Breast epithelium (tissue), 4 donors: ENCODE measurements at places on chromosomes 1 and 21.

GRCh38 chr1:44947774-44948311 is 38.6 kb downstream of the EIF2B3 start:
- DNase-seq = no peak

DNA sequence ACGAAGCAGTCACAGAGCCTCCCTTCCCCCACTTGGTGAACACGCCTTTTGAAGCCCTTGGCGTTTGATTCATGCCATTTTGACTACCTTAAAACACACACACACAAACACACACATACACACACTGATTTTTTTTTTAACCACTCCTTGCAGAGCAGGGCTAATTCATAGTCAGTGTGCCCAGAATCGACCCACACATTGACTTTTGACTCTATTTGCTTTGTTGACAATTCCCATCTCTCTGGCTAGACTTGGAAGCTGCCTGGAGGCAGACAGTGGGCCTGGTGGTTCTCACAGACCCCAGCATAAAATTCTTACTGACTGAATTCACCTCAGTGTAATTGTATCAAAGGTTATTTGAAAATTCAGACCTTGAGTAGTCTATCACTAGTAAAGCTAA is 30.3 kb downstream of the CAPN8 start:
- DNase-seq = no peak

DNA sequence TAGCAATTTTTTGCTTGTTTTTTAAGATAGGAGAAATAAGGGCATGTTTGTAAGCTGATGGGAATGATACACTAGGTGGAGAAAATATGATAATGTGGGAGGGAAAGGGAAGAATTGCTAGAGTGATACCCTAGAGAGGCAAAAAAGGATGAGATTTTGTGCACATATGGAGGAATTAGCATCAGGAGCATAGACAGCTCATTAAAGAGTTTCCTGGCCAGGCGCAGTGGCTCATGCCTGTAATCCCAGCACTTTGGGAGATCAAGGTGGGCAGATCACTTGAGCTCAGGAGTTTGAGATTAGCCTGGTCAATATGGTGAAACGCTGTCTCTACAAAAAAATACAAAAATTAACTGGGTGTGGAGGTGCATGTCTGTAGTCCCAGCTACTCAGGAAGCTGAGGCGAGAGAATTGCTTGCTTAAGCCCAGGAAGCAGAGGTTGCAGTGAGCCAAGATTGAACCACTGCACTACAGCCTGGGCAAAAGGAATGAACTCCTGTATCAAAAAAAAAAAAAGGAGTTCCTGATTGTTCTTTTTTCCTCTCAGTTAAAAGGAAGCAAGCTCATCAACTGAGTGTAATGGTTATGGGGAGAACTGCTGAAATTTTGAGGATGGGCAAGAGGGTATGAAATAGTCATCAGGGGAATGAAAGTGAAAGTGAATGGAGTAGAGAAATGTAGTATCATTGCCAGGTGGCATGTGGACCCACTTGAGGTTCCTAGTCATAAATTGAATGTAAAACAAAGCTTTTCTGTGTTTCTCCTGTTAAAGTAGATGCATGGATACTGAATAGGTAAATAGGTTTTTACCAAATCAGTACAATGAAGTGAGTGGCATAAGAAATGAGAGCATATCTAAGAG is 35.5 kb downstream of the SH3GLB1 start:
- no peak for DNase-seq

DNA sequence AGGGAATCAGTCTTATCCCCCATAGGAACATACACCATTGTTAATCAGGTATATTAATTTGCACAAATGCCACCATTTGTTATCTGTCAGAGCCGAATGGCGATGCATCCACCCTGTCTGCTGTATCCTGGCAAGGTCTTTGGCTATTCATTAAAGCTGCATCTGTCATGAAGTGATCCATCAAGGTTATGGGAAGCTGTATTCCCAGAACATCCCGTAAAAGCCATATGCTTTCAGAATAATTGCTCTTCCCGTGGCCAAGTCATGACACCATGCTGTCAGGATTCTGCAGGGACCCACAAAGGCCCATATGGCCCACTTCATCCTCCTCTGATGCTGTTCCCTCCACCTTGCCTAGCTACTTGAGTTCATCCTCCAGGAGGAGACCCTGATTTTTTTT is 103.9 kb downstream of the RAVER2 start:
- no peak for DNase-seq

- peak; percentile 17 for DNase-seq
Measured at GRCh38 chr1:177256153-177257075, 85.7 kb downstream of the BRINP2 start.

GRCh38 chr1:87449348-87449963 is 120.8 kb downstream of the LMO4 start:
- DNase-seq = peak; percentile 53

- DNase-seq = no peak
Measured at GRCh38 chr1:212664409-212665199, 35.0 kb downstream of the BATF3 start.

GRCh38 chr21:41418956-41419680 is 6.9 kb upstream of the MX1 start:
- no peak for DNase-seq

DNA sequence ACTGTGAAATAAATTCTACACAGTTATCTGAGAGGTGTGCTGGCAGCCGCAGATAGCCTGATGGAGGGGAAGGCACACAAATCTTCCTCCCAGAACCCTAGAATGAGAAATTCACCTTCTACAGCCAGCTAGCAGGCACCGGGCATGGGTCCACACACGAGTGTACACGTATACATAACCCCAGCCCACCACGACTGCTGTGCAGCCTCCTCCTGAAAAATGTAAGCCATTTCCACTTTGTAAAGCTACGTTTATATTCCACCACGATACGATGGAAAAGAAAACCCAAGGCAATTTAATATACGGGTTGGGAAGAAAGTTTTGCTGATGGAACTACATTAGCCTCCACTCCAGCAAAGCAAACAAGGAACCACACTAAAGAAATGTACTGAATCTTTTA is 1.8 kb downstream of the BTG3 start:
- no peak for DNase-seq

- DNase-seq = peak; percentile 67
Measured at GRCh38 chr1:9233241-9233941, 1.2 kb upstream of the H6PD start.

DNA sequence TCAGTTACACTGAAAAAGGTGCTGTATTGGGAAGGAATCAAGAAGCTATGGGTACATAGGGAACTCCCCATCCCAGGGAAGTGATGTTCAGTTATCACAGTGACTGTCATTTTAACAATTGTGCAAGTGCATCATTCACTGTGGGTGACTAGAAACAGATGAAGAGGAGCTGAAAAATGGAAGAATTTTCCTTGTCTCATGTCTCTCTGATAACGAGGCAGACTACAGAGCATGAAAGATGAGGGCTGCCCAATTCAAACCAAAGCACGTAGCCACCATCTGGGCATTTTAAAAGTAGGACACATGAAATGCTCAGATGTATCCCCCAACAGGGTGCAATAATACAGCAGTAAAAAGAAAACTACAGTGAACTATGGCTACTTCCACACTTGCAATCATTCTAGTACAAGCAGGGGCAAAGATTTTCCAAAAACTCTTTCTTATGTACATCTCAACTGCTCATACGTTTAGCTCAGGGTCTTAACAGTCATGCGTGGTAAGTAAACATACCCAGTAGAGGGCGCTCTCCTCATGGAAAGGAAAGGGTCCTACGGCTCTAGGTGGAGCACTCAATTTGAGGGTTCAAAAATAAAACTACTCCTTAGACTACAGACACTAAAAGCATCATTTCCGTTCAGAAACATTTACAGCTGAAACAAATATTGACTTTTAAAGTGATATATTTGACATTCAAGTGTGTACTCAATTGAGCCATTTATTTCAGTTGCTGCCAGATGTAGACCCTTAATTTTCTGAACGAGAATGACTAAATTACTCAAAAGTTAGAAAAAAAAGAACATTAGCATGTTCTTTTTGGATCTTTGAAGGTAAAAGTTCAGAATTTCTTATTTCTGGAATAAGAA is 143.2 kb downstream of the KCTD3 start:
- DNase-seq = no peak

- DNase-seq = no peak
Measured at GRCh38 chr21:33880626-33881025, 35.0 kb downstream of the ATP5PO start.

DNA sequence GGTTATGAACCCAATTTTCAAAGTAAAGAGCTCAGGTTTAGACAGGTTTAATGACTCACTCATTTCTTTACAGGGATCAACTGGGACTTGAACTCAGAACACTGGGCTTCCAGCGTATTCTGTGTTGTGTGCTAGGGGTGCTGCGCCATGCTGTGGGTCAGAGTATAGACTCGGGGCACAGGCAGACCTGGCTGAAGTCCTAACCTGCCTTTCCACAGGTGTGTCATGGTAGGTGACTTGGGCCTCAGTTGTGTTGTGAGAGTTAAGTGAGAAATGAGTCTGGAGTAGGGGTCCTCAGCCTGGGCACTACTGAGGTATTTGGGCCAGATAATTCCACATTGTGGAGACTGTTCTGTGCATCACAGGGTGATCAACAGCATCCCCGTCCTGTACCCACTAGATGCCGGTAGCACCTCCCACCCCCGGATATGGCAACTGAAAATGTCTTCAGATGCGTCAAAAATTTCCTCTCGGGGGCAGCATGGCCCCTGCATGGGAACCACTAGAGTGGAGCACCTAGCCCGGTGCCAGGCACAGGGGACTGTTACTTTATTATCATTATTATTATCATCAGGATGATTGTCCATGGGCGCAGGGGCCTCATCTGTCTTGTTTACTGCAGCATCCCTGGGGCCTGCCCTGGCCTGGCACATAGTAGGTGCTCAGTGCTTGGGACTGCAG is 575.5 kb downstream of the PTPRU start:
- no peak for DNase-seq

DNA sequence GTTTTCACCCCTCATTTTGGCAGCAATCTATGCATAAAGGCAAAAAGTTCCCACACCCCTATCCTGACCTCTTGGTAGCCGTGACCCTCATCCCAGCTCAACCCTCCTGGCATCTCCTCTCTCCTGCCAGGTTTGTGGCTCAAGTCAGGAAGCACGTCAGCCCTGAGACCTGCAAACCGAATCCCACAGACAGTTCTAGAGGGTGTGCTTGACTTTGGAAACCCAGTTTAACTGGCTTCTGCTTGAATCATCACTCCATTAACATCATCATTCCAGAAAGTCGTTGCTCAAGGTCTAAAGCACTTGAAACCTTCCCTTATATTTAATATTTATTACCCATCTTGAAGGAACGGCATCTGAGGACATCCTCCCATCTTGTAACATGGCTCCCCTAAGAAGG is 133.4 kb upstream of the ERG start:
- DNase-seq = no peak

DNA sequence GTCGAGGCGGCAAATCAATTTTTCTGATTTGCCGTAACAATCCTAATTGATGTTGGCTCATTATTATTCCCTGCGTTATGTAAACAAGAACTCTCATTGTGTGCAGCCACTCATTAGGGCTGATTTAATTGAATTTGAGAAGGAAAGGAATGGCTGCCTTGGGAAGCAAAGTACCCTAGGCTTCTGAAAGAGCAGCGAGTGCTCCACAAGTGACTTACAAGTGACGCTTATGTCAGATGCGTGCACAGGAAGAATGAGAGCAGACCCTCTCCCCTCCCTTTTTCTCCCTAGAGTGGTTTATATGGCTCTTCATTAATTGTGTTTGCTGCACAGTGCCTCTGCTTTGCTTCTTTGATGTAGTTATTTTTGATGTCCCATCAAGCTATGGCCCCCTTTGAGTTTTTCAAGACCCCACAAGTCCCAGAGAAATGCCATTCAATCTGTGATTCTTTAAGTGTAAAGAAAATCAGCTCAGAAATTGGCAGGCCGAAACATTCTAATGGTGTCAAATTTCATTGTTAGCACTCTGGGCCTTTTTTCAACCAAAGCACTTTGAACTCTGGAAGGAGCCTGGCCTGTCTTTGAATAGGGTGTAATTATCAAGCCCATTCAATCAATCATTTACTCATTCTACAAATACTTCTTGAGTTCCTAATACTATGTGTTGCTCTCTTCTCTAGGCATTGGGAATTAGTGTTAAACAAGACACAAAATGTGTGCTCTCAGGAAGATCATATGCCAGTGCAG is 86.8 kb upstream of the VAV3 start:
- DNase-seq = no peak

- no peak for DNase-seq
Measured at GRCh38 chr1:18128298-18128697, 20.7 kb downstream of the IGSF21 start.

- DNase-seq = peak; percentile 50
Measured at GRCh38 chr1:223331301-223331700, 32.7 kb downstream of the SUSD4 start.

DNA sequence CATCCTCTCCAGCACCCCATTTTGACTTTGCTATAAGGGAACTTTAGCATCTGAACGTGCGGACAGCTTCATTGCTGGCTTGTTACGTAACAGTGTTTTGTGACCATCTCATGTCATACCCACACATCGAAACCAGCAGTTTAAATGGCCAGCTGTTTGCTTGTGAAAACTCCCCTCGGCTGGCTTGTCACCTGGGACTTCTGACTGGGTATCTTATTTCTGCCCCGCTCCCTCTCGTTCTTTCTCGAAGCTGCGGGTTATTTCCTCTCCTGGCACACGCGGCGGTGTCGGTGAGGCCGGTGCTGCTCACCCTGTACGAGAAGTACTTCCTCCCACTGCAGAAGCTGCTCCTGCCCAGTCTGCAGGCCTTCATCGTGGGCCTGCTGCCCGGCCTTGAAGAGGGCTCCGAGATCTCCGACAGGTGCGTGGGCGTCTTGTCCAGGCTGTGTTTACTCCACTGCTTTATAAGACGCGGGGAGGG is 43.5 kb downstream of the DOP1B start:
- no peak for DNase-seq

GRCh38 chr1:154350383-154350782 is 25.1 kb downstream of the ATP8B2 start:
- DNase-seq = no peak

- peak; percentile 43 for DNase-seq
Measured at GRCh38 chr1:53368314-53369033, 40.6 kb upstream of the LRP8 start.

DNA sequence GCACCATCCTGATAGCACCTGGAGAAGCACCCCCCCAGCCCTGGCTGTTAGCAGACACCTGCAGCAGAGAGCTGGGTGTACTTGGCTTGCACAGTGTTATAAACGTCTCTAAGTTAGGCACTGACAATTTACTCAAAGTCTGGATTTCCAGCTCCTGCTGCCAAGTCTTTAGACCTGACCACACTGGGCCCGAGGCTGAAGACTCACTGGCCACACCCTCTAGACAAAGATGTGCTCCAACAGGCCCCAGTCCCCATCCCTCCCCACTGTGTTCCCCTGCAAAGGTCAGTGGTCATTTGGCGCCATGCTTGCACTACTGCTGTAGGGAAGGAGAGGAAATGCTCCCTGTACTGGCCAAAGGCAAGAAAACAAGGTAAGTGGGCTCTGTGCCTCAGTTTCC is 31.1 kb downstream of the PADI6 start:
- peak; percentile 75 for DNase-seq

DNA sequence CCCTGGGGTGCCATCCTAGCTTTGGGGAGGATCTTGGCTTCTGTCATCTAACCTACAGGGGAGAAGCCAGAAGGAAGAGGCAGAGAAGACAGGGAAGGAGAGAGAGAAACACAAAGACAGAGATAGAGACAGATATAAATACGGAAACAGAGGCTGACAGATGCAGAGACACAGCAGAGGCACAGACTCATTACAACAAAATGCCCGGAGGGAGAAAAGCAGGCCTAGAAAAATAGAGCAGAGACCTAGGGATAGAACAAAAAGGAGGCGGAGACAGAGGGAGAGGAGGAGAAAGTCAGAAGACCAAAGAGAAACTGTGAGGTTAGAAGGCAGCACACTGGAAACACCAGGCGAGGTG is 1.9 kb downstream of the PEAR1 start:
- no peak for DNase-seq
